ENCODE measurements at places on chromosomes 12 and 14.

DNA sequence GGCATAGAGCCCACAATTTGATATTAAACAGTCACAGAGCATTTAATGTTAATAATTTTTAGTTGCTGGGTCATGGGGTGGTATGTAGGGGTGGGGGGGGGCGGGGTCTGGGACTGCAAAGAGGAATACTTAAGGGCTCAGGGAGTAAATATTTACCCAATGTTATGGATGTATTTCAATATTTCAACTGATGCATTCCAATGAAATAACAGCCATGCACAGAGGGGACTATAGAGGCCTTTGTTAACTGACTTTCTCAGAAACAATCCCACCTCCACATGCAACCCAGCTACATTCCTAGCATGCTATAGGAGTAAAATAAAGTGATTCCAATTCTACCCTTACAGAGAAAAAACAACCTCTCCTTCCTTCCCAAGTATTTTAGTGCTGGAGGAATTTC is 7.9 kb upstream of the BBS10 start:
- no peak for DNase-seq

GRCh38 chr14:90109858-90110257 is 48.1 kb downstream of the KCNK13 start:
- no peak for DNase-seq

DNA sequence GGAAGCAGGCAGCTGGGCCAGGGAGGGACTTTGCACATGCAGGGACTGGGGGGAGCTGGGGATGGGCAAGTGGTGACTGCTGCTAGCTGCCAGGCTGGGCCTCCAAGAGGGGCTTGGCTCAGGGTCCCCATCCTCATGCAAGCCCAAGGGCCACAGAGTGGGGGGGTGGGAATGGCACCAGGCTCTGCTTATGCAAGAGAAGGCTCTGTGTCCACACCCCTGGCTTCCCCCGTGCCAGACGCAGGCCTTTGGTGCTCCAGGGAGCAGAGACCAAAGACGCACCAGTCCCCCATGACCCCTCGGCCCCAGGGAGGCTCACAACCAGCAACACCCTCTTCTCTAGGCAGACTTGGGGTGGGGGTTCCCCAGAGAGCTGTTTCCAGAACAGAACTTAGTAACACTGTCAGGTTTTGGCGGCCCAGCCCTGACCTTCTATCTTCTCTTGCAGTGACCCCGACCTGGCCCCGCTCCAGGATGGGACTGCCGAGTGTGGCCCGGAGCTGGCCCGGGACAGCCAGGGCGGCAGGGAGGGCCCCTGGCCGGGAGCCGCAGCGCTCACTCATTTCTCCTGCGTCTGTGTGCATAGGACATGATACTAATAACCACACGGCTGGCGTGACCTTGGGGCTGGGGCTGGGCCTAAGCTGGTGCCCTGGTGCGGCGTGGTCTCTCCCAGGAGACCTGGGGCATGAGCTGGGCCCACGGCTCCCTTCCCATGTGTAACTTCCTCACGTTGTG is 14.3 kb downstream of the XRCC3 start:
- no peak for DNase-seq

DNA sequence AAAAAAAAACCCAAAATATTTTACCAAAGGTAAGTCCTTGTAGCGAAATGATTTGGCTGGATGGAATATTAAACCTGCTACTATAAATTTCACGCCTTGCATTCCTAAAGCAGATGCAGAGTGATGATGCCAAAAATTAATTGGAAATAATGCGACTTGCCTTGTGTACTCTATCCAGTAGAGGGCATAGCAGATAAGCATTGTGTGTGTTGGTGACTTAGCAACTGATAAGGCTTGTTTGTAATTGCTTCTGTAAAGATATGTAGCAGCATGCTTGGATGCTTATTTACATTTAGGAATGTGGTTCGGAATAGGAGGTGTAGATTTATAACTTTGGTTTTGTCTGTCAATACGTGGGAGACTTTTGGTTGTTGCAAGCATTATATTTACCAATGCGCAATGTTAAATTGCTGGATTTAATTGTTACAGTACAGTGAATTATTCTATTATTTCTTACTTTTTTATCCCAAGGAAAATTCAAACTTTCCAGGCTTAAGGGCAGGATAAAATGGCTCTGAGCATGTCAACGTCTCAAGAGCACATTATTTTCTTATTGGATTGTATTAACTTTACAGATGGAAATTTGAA is 80.5 kb downstream of the TMEM260 start:
- peak; percentile 3 for DNase-seq

Measured in inflammatory macrophage treated with lipopolysaccharide for 1 hour (primary cell).